Caco-2 (cell line): ENCODE measurements at places on chromosomes 12 and 14. TPM values are rescaled to one million over a fixed set of nuclear protein-coding genes. Genes with fewer than 3 reads are reported as not detected.

Gene HSPB8
- 15.3 and 17.1 TPM in 2 replicates for total RNA-seq

Gene STK38L
- 52.0 and 59.4 TPM in 2 replicates for total RNA-seq

Gene ADAM21
- not detected in 2 replicates for total RNA-seq

Gene KMT2D
- total RNA-seq, result 139 and 140 TPM in 2 replicates

DNA sequence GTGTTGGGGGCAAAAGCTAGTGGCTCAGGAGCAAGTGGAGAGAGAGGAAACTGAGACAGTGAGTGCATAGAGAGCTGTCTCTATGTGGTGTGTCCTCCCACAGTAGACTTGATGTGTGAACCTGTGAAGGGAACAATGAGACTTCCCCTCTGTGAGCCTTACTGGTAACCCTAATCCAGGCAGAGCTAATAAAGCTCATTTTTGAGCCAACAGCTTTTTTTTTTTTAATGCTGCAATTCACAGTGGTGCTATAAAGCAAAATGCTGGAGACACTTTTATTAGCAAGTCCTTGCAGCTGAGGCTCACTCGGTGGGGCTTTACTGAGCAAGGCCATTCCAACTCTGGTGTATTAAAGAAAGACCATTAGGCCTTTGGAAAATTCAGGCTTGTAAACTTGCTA, 26.9 kb downstream of the FBXW8 start:
- DNase-seq, result no peak

- peak; percentile 74 for DNase-seq
Observed at GRCh38 chr12:4421590-4422031, 24.0 kb downstream of the FGF6 start.

DNA sequence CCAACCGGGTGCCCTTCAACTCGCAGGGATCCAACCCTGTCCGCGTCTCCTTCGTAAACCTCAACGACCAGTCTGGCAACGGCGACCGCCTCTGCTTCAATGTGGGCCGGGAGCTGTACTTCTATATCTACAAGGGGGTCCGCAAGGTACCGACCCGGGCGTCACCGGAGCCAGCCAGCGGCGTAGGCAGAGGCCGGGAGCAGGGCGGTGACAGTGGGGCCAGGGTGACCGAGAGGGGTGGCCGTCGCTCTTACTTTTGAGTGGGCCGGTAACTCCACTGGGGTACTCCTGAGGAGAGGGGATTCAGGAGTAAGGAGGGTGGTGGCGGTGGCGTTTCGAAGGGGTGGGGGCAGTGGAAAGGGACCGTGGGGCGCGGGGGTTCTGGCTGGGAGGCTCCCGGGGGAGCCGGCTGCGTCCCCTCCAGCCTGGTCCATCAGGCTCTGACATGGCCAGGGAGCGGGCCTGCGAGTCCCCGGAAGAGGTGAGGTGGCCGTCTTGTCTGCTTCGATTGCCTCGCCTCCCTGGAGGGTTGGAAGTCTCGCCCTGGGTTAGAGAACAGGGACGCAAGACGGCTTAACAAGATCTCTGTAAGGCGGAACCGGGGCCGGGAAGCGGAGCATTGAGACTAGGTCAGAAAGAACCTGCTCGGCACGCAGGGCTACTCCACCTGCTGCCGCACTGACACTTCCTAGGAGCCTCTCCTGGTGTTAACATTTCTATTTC, 491 bp downstream of the WDR20 start:
- peak; percentile 49 for DNase-seq
